ENCODE measurements at places on chromosomes 3 and 15.
A peak's percentile ranks its signal among the peaks of the same experiment; 100 is the strongest.

- DNase-seq = no peak
These were observed 208.7 kb upstream of the P2RY1 start for GRCh38 chr3:152626226-152626625.

- DNase-seq = no peak
These were observed 34.9 kb downstream of the FLNB start for GRCh38 chr3:58042947-58043707.

DNA sequence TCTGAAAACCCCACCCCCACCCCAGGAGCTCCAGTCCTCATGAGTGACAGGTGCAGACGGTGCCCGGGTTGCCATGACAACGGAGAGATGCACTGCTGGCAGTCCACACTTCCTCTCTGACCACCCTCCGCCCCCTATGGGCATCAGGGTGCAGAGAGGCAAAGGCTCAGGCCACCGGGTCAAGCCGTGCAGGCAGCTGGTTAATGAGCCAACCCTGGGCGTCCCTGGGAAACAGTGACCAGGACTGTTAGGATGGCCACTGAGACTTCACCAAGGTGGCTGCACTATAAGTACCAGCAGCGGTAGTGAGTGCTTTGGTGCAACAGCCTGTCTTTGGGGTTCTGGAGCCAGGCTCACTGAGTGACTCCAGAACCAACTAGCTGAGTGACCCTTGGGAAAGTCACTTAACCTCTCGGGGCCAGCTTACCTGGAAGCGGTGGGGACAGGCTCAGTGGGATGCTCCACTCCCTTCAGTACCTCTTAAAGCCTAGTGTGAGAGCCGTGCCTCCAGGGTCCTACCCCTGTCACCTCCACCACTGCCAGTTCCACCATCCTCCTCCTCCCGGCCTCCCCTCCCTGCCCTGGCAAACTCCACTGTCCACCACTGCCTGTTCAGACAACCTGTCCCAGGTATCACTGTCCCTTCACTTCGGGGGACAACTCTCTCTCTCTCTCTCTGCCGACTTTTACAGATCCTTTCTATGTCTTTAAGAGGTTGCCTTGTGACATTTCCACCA lies 121.0 kb upstream of the PRR20G start:
- no peak for DNase-seq

DNA sequence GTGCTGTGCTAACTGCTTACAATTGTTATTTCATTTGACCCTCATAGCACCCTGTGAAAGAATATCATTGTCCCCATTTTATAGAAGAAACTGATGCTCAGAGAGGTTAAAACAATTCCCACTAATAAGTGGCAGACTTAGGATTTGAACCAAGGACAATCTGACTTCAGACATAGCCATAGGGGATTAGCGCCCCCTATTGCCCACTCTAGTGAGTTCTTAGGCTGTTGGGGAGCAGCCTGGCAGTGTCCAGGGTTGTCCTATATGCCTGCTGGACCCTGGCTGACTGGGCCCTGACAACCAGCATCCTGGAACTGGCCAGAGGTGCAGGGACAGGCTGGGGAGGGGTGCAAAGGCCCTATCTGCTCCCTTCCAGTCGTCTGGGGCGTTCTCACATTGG lies 15.4 kb downstream of the DPH3 start:
- no peak for DNase-seq

DNA sequence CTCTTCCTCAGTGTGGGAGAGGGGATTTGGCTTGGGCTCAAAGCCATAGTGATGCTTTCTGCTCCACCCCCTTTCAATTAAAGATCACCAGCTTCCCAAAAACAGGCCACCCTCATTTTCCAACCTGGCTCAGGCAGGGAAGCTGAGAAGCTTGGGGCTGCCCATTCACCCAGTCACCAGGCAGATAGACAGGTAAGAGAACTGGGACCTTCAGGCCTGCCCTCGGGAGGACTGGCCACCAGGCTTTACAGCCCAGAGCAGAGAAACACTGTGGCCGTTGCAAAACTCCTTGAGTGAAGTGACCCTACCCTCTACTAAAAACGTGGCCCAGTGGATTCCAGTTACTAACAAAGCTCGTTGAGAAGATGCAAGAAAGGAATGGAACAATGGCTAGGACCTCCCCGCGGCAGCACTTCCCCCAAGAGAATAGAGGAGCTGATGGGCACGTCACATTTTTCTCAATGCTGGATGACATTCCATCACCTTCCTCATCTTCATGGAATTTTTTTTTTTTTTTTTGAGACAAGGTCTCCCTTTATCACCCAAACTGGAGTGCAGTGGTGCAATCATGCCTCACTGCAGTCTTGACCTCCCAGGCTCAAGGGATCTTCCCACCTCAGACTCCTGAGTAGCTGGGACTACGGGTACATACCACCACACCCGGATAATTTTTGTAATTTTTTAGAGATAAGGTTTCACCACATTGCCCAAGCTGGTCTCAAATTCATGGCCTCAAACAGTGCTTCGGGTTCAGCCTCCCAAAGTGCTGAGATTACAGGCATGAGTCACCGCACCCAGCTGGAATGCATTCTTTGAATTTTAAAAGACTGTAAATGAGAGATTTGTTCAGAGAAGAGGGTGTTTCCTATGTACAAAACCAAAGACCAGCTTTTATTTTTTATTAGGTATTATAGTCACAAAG lies 37.9 kb downstream of the LIPC start:
- no peak for DNase-seq

DNA sequence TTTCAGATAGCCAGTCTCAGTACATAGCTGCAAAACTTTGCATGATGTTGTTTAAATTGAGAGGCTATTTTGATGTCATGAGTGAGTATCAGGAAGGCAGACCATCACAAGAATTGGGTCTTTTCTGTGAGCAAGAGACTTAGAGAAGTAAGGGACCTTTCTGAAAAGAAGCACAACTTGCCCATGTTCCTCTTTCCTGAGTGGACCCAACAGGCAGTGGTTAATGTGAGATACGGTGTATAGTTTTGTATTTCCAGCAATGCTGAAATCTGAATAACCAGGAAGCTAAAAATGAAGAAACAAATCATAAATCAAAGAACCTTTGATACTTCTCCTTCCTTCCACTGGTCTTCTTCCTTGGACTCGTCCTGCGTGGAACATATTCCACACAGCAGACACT lies 25.1 kb downstream of the MCTP2 start:
- peak; percentile 25 for DNase-seq

GRCh38 chr15:38692789-38693062 lies 128.1 kb upstream of the RASGRP1 start:
- DNase-seq = no peak

- DNase-seq = no peak
These were observed at the start of gene GABRB3 for GRCh38 chr15:26772154-26773066. TSS of gene GABRB3 (minus strand) at chr15:26773066.

DNA sequence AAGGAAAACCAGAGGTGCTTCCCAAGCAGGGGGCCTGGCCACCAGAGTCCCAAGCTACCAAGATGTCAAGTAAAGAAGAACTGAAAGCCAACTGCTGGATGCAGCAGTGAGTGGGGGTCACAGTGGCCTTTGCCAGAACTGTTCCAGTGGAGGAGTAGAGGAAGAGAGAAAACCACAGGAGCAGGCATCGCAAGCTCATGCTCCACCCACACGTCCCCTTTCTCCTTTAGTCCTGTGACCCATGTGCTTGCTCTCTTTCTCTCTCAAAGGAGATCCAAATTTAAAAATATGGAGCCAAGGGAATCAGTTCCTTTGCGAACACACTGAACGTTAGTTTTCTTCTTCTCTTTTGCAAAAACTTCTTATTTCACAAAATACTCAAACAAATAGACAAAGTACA lies 12.4 kb upstream of the ABHD2 start:
- DNase-seq = no peak

DNA sequence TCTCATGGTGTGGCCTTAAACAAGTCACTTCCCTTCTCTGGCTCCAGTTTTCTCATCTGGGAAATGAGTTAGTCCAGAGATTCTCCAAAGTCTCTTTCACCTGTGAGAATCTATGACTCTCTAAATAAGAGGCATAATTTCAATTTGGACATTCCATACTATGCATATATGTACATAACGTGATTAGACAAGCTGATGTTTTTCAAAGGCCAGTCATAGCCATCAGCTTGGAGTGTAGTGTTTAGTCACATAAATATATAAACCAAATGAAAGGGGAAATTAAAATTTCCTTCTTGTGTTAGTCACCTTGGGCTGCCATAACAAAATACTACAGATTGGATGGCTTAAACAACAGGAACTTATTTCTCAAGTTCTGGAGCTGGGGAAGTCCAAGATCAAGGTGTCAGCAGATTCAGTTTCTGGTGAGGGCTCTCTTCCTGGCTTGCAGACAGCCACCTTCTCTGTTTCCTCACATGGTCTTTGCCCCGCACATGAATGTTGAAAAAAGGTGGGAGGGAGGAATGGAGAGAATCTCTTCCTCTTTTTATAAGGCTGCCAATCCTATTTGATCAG lies 19.4 kb downstream of the TMEM41A start:
- DNase-seq = no peak

GRCh38 chr15:42730135-42730534 lies 6.8 kb downstream of the CDAN1 start:
- DNase-seq = no peak

DNA sequence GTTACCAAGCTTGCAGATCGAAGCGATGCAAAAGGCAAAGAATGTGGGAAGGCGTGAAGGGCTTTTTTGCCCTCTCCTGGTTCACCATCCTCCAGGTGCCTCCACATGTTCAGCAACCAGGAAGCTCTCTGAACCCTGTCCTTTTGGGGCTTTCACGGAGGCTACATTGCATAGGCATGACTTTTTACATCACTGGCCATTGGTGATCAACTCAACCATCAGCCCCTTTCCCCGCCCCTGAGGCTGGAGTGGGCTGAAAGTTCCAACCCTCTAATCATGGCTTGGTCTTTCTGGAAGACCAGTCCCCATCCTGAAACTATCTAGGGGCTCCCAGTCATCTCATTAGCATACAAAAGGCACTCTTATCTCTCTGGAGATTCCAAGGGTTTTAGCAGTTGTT lies 52.6 kb downstream of the UACA start:
- no peak for DNase-seq

DNA sequence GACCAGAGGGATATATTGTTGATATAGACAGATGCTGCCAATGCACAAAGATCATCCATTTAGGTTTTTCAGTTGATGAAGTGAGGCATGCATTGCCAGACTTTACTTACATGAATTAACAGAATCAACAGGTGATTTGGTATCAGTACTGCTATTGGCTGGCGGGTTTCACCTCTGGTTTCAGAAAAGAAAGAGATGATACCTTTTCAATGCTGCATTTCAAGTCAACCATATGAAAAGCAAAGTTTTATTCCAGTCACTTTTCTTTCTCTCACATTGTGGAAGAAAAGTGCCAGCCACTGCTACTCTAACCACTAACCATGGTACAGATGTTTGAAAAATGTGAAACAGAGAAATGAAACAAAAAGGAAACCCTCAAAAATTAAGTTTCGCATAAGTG lies 289.1 kb downstream of the TIGIT start:
- DNase-seq = no peak

DNA sequence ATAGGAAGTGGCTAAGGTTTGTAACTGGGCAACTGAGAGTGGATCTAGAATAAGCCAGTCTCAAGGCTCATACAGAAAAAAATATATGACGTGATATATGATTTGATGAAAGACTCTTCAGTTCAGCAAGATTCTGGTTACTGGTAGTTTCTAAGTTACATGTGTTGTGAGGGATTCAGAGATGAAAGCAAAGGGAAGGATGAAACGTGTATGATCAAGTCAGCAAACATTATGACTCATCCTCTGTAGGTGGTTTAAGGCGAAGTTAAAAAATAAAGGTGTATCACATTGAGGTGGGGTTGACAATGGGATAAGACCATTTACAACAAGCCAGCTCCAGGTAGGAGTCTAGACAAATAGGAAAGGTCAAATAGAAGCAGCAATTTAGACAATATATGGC lies 16.2 kb downstream of the TERC start:
- no peak for DNase-seq

DNA sequence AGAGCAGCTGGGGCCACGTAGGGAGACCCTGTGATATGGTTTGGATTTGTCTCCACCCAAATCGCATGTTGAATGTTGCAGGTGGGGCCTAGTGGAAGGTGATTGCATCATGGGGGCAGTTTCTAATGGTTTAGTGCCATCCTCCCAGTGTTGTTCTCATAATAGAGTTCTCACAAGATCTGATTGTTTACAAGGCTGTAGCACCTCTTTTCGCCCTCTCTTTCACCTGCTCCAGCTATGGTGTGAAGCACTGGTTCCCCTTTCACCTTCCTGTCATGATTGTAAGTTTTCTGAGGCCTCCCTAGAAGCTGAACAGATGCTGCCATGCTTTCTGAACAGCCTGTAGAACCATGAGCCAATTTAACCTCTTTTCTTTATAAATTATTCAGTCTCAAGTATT lies 198.9 kb upstream of the CBLB start:
- no peak for DNase-seq

GRCh38 chr15:61069394-61070075 lies 159.6 kb downstream of the RORA start:
- DNase-seq = no peak

- DNase-seq = no peak
These were observed 41.2 kb downstream of the KLF13 start for GRCh38 chr15:31367730-31368344.

- DNase-seq = no peak
These were observed 25.9 kb downstream of the CEMIP start for GRCh38 chr15:80804970-80805495.

DNA sequence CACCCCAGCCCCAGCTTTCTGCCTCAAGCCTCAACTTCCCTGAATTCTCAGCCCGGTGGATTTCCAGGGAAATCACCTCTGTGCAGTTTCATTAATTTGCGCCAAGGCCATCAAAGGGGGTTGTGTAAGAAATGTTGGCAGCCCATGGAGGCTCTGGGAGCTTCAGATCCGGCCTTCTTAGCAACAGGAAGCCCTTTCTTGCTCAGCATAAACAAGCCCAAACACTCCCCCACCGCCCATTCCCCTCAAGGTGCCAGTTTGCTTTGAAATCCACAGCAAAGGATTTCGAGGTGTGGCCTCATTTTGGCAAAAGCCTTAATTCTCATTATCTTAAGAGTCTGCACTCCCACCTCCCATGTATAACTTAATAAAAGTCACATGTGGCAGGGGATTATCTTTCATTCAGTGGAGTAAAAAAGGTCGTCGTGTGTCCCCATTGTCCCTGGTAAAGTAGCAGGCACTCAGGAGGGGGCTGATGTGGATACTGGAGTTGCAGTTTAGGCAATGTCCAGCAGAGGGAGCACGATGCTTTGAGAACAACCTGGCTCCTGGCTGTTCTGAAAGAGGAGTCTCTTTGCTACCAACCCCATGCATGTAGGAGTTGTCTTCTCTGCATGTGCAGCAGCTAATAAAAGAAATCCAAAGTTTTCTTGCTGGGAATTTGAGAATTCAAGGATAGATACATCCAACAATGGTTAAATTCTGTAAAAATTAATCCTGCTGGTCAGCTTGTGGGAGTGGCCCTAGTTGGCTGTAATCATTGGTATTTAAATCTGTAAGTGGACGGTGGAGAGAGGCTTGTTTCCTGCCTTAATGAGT lies 39.5 kb downstream of the EBLN2 start:
- peak; percentile 82 for DNase-seq

- DNase-seq = peak; percentile 96
These were observed 109.3 kb downstream of the SHQ1 start for GRCh38 chr3:72738752-72739530.

- peak; percentile 29 for DNase-seq
These were observed 35.4 kb downstream of the FXR1 start for GRCh38 chr3:180947761-180948390.

GRCh38 chr3:64228110-64228509 lies 2.8 kb upstream of the PRICKLE2 start:
- DNase-seq = no peak

All from germinal center (tissue), 1 donor.